ENCODE measurements at places on chromosomes 13 and 19. TPM values are rescaled to one million over a fixed set of nuclear protein-coding genes. Genes with fewer than 3 reads are reported as not detected.
A peak's percentile ranks its signal among the peaks of the same experiment; 100 is the strongest.

DNA sequence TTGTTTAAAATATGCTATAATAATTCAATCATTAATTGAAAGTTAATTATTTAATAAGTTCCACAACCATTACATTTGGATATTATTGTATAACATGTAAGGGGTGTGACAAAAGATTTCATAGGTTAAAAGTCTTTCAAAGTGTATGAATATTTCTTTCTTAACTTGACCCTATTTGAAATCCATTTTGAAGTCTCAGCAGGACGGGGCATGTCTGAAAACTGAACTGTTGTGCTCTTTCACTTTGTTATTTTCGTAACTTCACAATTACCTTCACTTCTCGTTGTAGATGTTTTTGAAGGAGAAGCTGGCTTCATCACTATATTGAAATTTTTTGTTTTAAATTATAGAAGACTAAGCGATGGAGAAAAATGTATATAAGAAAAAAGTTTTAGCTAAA, 1775.7 kb downstream of the PCDH9 start:
- no peak for DNase-seq

- DNase-seq = no peak
Observed at GRCh38 chr13:37647031-37647650, 48.6 kb upstream of the POSTN start.

DNA sequence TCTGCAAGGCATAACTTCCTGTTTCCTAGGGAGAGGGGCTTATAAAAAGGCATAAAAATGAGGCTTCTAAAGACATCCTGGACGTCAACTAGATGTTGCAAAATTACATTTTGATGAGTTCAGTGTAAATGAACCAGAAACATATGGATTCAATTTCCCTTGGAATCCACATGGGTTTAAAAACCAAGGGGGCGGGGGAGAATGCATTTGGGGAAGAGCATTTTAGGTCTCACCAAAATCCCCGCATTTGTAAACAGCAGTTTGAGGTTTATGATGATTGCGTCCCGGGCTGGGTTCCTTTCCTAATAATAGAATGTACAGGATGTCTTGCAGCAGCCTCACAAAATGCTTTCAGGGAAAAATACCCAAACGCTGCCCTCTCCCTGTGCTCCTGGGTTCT, 407.8 kb downstream of the ZNF536 start:
- no peak for DNase-seq

- no peak for DNase-seq
Observed at GRCh38 chr13:112905619-112905989, 63.4 kb upstream of the MCF2L start.

DNA sequence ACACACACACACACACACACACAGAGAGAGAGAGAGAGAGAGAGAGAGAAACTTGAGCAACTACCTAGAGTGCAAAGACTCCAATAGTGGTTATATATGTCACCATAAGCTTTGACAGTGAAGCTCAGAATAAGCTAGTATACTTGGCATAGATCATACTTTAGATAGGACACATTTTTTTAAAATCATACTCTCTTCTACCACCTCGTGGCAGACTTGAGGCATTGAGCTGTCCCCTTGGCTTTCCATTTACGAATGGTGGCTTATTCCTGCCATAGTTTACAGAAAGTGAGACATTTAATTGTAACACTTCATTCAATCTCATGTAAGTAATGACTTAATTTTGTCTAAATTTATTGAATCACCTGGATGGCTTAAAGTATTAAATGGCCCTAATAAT, 108.2 kb downstream of the EDNRB start:
- DNase-seq = no peak

DNA sequence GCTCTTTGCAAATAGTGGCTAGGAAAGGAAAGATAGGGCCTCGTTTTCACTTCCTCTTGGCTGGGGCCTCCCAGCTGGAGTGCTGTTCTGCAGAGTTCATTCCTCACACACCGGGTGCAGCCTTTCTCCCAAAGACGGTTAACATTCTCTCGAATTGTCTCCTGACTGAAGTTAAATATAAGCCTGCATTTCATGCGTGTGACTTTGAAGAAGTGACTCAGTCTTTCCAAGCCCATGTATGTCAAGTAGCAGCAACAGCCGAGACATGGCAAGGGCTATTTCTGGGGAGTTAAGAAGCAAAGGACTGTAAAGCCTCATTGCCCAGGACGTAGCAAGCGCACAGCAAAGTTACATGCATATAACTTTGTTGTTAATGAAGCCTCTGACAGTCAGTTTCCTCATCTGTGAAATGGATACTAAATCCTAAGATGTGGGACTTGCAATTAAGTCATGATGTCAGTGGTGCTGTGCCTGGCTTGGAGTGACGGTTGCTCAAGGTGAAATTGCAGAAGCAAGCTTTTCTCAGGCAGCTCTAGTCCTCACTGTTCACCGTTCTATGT, 502.4 kb downstream of the MYO16 start:
- no peak for DNase-seq

GRCh38 chr13:89565476-89566100, 1781.9 kb upstream of the MIR17HG start:
- DNase-seq = no peak

DNA sequence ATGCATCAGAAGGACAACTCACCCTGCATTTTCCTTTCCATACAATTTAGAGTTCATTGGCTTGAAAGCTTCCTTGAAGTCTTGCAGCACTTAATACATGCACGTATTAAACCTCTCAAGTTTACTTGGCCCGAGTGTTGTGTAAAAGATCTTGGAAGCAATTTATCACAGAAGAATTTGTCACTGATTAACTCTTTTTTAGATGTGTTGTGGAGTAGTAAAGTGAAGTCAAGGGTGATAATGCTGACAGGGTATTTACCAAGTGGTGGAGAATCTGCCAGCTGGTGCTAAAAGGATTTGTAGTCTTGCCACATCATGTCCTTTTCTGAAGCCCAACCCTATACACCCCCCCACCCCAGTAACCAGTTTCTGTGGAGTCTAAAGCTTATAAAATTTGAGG, 421.0 kb upstream of the MIR17HG start:
- no peak for DNase-seq

DNA sequence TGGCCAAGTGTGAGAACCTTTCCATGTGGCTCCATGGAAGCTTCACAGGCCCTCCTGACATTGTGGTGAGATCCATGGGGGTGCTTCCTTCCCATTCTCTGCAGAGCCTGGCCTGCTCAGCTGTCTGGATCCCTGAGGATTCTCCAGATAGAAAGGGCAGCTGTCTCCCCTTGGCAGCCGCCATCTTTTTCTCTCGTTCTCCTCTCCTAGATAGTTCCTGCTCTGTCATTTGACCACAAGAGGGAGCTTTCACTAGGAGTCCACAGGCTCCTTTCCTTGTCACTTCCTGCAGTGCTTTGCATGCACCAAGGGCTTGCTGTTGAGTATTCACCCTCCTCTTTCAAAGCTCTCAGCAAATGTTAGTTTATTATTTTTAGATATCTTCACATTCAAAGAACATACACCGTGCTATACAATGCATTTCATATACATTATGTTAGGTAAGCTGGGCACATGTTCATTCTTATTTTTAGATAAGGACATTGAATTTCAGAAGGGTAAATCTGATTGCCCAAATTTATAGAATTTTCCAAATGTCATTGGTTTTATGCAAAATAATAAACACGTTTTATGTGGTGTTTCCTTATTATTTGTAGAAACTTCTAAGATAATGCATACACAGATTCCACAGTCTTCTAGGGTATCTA, 133.2 kb downstream of the FRY start:
- no peak for DNase-seq

- DNase-seq = no peak
Observed at GRCh38 chr13:26050568-26051230, 1.1 kb downstream of the SHISA2 start.

GRCh38 chr13:32381539-32381938, 46.4 kb downstream of the N4BP2L1 start:
- DNase-seq = no peak

GRCh38 chr13:39189778-39190177, 151.5 kb downstream of the NHLRC3 start:
- DNase-seq = no peak

GRCh38 chr13:99661791-99662190, 160.5 kb downstream of the TM9SF2 start:
- DNase-seq = no peak

DNA sequence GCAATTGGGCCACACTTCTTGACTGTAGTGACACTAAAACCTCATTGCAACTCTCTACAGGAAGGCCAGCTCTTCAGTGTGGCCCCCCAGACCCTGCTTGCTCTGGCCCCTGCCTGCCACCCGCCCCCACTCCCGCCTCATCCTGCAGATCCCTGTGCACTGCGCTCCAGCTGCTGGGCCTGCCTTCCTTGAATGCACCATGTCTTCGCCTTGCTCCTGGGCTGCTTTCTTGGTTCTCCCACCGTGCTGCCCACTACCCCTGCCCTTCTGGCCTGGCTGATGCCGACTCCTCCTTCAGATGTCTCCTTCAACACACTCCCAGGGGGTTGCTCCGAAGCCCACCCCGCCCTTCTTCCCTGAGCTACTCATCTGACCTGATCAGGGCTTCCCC, 98.2 kb downstream of the SIPA1L3 start:
- no peak for DNase-seq

DNA sequence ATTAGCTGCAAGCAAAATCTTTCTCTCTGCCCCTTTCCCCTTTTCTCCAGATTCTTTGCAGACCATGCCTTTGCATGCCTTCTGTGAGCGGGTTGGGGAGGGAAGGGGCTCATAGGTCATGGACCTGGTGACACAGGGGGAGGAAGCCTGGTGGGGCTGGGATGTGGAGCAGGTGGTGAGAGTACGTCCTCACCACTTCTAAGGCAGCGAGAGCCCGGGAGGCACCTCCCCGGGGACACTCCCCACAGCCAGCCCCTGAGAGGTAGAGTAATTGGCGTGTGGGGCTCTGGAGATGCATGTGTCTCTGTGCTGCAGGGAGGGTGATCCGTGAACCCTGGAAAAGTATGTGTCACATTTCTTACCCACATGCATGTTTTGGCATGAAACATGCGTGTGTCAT, 42.5 kb upstream of the EHD2 start:
- DNase-seq = no peak

- no peak for DNase-seq
Observed at GRCh38 chr19:45515807-45516401, 8.6 kb downstream of the VASP start.

DNA sequence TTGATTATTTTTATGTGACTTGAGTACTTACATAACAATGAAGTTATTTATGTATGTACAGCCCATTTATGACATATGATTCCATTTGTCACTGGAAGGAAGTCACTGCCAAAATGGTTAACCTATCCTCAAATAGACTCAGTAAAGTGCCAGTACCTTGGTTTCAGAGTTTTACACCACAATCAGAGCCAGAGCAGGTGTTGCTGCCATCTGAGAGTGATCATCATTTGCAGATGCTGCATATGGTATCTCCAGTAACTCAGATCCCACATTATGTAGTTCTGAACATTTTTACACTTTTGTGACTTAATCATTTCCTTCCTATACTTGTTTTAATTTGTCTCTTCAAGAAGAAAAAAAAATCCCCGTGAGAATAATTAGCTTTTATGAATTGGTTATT, 313.3 kb downstream of the HS6ST3 start:
- no peak for DNase-seq

DNA sequence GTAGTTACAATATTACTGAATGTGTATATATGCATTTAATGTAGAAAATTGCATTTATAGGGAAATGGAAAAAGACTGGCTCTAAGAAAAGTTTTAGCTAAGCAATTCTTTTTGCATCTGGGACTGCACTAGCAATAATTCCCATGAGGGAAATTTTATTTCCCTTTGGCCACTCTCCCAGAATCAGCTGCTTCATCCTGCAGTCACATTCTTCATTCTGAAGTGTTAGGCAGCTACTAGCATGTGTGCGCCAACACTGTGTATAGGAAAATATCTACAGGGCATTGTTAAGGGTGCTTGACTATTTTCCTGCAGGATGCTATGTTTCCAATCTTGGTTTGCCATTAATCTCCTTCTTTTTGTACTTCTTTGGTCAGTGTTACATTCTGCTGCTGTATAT, 312.8 kb upstream of the PCDH20 start:
- no peak for DNase-seq

DNA sequence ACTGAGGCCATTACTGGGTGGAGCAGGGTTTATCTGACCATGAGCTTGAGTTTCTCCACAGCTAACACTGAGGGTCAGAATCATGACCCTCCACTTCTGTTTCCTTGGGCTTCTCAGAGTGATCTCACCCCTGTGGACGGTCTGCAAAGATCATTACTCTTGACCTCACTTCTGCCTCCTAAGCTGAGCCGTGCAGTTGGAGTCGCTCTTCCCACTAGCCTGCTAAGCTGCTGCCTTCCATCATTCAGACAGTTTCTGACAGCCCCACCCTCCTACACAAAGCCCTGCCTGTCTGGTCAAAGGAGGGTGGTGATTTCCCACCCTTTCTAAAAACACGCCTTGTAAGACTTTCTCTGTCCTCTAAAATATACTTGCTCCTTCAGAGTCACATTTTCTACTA, 9.3 kb upstream of the FRY start:
- DNase-seq = no peak

GRCh38 chr19:28878862-28879566, 333.9 kb downstream of the UQCRFS1 start:
- peak; percentile 68 for DNase-seq

The ZNF524 gene
- total RNA-seq = 8.8 TPM

The CALR3 gene
- total RNA-seq = 0.08 TPM

The SPACA6 gene
- 2.5 TPM for total RNA-seq

The SHANK1 gene
- 0.28 TPM for total RNA-seq

The ZNF112 gene
- total RNA-seq = 1.8 TPM

The HMG20B gene
- 28.6 TPM for total RNA-seq

The IGFL2 gene
- not detected for total RNA-seq

The KMT2B gene
- total RNA-seq = 6.3 TPM

The PRR12 gene
- total RNA-seq = 2.8 TPM

The SGCG gene
- total RNA-seq = not detected
